ENCODE measurements at places on chromosomes 7 and 10.
A peak's percentile ranks its signal among the peaks of the same experiment; 100 is the strongest.

GRCh38 chr7:116356979-116357378 is 142.6 kb upstream of the CAV2 start:
- DNase-seq: no peak

DNA sequence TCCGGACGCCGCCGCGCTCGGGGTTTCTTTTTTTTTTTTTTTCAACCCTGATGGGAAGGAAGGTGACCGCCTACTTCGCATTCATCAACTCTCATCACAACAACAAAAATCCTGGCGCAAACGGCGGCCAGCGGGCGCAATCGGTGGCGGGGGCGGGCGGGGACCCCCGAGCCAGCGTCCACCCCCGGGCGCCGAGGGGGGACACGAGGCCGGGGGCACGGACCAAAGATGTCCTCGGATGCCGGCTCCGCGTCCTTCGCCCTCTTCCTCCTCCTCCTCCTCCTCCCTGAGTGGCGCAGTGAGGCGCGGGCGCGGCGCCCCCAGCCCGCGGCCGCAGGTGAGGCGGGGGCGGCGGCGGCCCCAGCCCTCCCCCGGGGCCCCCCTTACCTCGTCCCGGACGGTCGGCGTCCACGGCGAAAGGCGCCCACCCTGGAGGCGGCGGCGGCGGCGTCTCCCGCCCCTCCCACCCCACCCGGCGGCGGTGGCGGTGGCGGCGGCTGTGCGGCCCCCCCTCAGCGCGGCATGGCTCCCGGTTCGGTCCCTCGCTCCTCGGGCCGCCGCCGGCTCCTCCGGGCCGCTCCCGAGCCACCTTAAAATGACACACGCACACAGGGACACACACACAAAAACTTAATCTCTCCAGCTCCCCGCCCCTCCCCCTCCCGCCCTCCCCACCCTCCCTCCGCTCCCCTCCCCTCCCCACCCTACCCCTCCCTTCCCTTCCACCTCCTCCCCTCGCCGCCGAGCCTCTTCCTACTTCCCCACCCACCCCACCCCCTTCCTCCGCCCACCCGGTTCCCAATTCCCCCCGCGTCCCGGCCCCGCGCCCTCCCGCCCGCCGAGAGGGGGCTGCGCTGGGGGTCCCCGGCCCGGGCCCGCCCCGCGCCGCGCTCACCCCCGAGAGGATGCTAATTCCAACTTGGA is at the start of gene CTBP2:
Gene CTBP2 (minus strand): TSS at position 632 of the 924 bp plus-strand sequence.
- peak; percentile 10 for DNase-seq

DNA sequence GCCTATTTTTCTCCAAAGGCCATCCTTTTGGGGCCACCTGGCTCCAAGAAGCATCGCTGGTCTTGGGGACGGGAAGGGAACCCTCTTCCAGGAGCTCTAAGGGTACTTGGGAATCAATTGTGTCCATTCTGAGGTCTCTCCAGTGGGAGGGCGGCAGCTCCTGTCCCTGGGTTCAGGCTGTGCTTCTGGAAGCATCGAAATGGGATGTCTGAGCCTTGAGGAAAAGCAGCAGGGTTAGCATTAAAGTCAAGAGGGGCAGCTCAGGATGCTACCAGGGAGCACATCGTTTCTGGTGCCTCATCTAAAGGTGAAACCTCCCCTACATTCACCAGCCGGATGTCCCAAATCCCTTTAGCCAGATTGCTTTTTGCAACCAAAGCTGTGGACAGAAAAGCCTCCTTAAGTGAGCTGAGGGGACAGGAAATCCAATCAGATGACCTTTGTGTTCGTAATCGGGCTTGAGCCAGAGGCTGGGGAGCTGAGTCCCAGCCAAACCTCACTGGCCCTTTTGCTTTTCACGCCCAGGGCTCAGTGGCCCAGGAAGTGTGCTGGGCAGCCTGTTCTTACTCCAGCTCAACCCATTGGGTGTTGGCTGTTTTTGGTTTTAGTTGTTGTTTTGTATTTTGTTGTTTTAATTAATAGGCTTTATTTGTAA is 88.8 kb upstream of the ANLN start:
- no peak for DNase-seq

- no peak for DNase-seq
These were observed 1.2 kb upstream of the ZNF655 start for GRCh38 chr7:99557196-99557607.

DNA sequence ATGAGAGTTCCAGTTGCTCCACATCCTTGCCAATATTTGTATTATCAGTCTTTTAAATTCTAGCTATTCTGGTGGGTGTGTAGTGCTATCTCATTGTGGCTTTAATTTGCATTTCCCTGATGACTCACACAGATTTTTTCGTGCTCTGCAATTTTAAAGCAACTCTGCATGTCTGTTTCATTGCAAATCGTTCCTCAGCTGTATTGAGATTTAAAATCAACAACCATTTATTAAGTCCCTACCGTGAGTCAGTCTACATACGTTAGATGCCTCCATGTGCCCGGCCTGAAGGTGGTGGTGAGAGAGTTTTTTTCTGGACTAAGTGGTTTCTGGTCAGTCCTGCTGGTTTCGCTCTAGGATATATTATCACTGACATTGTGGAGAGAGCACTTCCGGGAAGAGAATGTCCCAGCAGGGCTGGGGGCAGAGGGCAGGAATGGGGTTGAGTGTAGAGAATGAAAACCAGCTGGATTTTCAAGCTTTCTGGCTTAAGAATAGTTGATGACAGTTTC is 8.4 kb upstream of the HYCC1 start:
- no peak for DNase-seq

DNA sequence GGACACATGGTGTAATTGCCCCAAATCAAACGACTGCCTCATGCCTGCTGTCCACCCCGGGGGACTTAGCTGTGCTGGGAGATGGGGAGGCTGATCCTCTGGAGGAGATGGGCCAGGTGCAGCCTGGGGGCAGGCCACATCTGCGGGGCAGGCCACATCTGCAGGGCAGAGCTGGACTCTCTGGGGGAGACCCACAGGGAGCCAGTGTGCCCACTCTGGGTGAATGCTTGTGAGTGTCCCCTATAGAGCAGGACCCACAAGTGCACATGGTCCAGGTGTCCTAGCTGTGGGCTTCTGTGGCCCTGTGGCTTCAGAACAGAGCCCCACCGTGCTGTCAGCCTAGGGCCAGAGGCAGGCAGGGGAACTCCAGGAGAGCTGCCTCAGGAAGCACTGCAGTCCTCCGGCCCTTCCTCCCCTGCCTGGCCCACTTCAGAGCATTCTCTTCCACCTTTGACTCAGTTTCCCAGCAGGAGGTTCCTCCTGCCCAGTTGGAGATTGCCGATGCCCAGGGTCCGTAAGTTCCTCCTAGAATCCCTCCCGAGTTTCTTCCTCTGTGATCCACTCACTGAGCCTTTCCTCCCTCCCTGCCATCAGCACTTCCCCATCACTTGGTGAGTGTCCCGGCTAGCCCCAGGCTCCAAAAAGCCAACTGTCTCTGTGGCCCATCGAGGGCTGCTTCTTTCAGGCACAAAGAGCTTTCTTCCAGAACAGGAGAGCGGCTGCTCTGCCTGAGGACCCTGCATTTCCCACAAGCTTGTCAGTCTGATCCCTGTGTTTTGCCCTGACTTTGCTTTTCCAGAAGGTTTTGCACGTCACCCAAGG is 50.3 kb downstream of the ADCYAP1R1 start:
- DNase-seq: no peak

DNA sequence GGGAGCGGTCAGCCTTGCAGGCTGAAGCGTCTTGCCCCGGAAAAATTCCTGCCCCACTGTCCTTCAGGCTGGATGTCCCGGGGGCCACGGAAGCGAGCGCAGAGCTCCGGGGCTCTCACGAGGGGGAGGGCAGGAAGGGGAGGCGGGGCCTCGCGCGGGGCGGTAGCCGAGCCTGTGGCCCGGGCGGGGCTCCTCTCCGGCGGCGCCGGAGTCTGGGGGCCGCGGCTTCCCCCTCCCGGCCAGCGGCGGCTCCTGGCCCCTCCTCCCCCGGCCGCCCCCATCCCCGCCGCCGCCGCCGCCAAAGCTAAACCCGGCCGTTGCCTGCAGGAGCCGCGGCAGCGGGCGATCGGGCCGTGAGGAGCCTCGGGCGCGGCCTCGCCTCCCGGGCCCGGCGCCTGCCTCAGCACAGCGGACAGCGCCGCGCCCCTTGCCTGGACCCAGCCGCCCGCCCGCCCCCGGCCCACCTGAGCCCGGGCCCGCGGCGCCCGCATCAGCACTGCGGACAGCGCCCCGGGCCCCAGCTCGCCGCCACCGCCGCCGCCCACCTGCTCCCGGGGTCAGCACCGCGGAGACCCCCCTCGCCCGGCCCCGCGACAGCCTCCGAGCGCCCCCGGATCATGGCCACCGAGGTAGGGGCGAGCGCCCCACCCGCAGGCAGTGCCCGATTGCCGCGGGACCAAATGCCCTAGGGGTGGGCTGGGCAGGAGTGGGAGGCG is at the start of gene GOLGA7B:
Gene GOLGA7B (plus strand): TSS at position 157 of the 716 bp plus-strand sequence. CDS start 461 bp downstream, at position 618.
- DNase-seq: no peak

DNA sequence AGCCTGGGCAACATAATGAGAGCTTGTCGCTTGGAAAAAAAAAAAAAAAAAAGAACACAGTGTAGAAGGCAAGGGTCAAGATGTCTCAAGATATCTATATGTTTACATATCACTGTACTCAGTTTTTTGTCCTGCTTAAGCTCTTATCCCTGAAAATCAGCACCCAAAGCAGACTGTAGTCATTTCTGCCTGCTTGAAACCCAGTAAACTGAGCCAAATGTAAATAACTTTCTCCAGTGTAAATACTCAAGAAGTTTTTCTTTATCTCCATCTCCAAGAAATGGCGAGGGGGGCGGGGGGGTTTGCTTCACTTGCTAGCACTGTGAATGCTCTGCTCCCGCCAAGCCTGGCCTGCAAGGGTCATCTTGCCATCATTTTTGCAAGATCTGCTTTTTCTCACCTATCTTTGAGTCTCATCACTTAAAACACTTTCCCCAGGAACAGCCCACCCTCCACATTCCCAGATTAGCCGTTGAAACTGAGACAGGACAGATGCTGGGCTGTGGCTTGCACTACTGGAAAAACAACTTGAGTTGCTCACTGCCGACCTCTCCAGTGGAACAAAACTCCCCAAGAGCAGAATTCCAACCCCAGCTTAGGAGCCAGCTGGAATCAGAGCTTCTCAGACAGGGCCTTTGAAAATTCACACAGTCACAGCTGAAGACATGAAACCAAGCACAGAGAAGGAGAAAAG is 54.6 kb downstream of the AFAP1L2 start:
- DNase-seq: no peak

GRCh38 chr10:86522510-86522855 is 891 bp upstream of the WAPL start:
- no peak for DNase-seq

- no peak for DNase-seq
These were observed 6.4 kb upstream of the MSS51 start for GRCh38 chr10:73439605-73440312.

DNA sequence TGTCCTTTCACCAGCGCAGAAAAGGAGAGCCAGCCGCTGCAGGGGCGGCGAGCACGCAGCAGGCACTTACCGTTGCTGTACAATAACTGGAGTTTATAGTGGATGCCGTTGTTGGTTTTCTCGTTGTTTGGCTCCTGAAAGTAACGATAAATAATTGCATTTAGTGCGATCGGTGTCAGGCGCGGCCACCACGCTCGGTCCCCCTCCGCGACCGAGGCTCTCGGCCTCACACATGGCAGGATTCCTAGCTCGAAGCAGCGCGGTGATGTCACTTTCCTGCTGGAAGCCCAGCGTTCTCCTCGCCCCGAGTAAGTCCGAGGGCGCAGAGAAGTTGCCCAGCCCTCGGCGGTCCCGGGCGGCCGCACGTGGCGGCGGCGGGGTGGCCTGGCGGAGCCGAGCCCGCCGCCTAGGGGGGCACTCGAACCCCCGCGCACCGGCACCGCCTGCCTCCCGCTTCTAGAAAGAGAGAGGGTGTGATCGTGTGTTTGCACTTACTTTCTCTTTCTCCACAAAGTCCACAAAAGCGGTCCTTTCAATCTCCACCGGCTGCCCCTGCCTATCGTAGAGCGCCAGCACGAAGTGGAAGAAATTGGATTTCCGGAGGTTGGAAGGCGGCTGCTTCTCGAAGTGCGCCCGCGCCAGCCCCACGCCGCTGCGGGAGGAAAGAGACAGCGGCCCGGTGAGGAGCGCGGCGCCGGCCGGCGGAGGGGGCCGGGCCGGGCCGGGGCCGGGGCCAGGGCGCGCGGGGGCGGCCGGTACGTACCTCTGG is 1.0 kb downstream of the EBF3 start:
- no peak for DNase-seq

GRCh38 chr10:114504769-114505579 is 100.7 kb upstream of the AFAP1L2 start:
- DNase-seq: no peak

DNA sequence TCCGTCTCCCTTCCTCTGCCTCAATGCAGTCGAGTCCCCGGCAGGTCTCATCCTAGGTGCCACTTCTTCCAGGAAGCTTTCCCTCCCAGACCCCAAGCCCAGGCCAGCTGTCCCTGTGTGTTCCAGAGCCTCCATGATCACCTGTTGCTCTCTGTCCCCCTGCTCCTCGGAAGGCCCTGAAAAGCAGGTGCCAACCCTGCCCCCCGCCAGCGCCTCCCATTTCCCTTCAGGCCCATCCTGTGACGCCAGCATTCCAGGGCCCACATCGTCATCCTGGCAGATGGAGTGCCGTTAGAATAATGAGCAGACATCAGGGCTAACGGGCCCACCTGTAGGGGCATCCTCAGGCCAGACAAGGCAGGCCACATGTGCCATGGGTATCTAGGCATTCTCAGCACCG is 253.0 kb upstream of the PPP2R2D start:
- DNase-seq: no peak

- DNase-seq: no peak
These were observed 275.1 kb upstream of the KLF14 start for GRCh38 chr7:131008840-131009711.

DNA sequence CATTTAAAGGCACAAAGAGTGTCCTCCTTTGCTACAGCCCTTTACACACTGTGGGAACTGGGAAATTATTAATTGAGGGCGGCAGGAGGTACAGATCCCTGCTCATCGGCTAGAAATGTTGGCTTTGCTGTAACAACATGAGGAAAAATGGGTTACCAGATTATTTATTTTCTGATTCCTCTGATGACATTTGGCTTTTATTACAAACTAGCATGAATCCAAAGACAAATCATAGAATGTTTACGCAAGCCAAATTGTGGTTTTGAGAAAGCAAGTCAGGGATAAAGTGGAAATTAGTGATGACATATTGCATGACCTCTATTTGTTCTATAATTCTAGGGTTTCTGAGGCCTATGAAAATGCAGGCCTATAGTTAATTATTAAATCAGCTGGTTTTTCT is 126.1 kb upstream of the TMEM196 start:
- no peak for DNase-seq
